NCI-H2171 (cell line): ENCODE measurements at places on chromosomes 7 and 10.
A peak's percentile ranks its signal among the peaks of the same experiment; 100 is the strongest.

GRCh38 chr7:156043416-156044178 is 231.3 kb upstream of the SHH start:
- no peak for DNase-seq

DNA sequence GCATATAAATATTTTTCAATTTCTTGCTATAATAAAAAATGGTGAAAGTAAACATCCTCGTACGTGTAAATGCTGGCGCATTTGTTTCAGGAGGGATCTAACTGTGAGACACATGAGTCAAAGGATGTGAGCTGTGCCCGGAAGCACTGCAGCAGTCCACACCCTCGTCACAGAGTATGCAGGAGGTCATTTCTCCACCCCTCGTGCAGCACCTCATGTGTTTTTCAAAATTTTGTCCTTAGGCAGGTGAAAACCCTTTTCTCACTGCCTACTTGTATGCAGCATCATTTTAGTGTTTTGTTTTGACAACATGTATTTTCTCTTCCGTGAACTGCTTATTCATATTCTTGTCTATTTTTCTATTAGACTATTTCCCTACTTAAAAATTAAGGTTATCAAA is 162.7 kb downstream of the AVL9 start:
- no peak for DNase-seq

DNA sequence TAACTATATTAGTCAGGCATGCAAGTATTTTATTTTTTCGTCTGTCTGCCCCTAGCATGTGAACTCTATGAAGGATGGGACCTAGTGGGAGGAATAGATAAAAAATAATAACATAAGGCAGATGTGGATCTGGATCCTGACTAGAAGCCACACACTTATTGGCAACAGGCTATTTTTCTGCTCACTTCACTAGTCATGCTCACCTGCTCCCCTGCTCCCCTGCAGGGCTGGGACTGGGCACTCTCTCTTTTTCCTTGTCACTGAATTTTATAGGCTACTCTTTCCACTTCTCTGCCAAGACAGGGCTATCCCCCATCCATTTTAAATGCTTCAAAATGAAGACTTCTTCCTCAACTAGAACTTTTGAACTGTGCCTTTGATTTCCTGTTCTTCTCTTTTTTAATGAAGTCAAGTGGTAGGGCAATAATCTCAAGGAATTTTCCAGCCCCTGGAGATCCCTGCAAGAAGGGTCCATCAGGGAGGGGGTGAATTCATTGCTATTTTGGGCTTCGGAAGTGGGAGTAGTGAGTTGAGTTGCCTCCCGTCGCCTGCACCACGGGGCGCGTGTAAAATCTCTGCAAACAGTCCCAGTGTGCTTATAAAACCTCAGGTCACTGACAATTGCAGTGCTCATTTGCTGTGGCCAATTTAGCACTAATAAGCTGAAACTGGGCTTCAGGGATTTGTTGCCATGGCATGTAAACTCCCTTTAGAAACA is 156.7 kb upstream of the NPVF start:
- DNase-seq: no peak

GRCh38 chr7:72064916-72065315 is 347.2 kb downstream of the CALN1 start:
- no peak for DNase-seq

- DNase-seq: no peak
These were observed 58.4 kb downstream of the JCAD start for GRCh38 chr10:30000802-30001571.

- DNase-seq: no peak
These were observed 103.2 kb downstream of the WDR37 start for GRCh38 chr10:1159131-1160061.

GRCh38 chr7:5424749-5425506 is 1.3 kb upstream of the TNRC18 start:
- DNase-seq: no peak

GRCh38 chr10:6840201-6840691 is 260.2 kb upstream of the PRKCQ start:
- DNase-seq: no peak

DNA sequence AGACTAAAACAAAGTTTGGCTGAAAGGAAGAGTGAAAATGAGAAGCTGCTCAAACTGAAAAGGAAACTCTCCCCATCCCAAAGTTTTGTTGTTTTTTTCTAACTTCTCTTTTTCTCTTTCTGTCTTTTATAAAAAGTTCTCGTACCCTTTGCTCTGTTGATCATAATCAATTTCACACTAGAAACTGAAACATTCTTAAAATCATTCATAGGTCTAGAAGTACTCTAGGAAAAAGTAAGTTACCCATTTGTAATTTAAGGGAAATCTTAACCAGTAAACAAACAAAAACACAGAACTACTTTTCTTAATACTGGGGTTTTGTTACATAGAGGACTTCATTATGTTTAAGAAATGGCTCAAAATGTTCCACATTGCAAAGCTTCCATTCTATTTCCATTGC is 339.8 kb downstream of the SEMA3D start:
- DNase-seq: no peak

- no peak for DNase-seq
These were observed 98.5 kb downstream of the ARHGAP22 start for GRCh38 chr10:48506147-48506917.

- DNase-seq: no peak
These were observed 100.4 kb upstream of the SH2B2 start for GRCh38 chr7:102186306-102186705.

- no peak for DNase-seq
These were observed 148.0 kb downstream of the NRCAM start for GRCh38 chr7:108308276-108308675.

GRCh38 chr10:78974617-78975317 is 94.0 kb upstream of the ZMIZ1 start:
- DNase-seq: peak; percentile 38

- no peak for DNase-seq
These were observed 145.8 kb downstream of the AUTS2 start for GRCh38 chr7:69744026-69744425.

- no peak for DNase-seq
These were observed 437.5 kb downstream of the PLXNA4 start for GRCh38 chr7:132138817-132139216.

GRCh38 chr7:145212050-145212449 is 376.2 kb upstream of the TPK1 start:
- no peak for DNase-seq

GRCh38 chr10:73769396-73769795 is 12.5 kb upstream of the CHCHD1 start:
- DNase-seq: no peak
